Neural crest cell (in vitro differentiated cells): ENCODE measurements at places on chromosomes 3 and 15. TPM values are rescaled to one million over a fixed set of nuclear protein-coding genes. Genes with fewer than 3 reads are reported as not detected.

TMEM40 gene
- not detected in 2 replicates for total RNA-seq

TRMT10C gene
- 28.9 and 31.0 TPM in 2 replicates for total RNA-seq

TM6SF1 gene
- 0.16 and 0.25 TPM in 2 replicates for total RNA-seq

LCMT2 gene
- 18.8 and 18.9 TPM in 2 replicates for total RNA-seq

ATP13A5 gene
- not detected in 2 replicates for total RNA-seq

ACTC1 gene
- total RNA-seq: 2.4 and 2.8 TPM in 2 replicates

C3orf33 gene
- 4.2 and 4.4 TPM in 2 replicates for total RNA-seq

CASR gene
- not detected in 2 replicates for total RNA-seq

LINS1 gene
- 14.9 and 18.2 TPM in 2 replicates for total RNA-seq

UROC1 gene
- total RNA-seq: not detected in 2 replicates

CACNA1D gene
- total RNA-seq: 1.1 and 2.3 TPM in 2 replicates

GRCh38 chr3:9468460-9468859 lies 71.0 kb downstream of the SETD5 start:
- H3K27me3 ChIP-seq: no peaks in the 10 kb centered on the region
- H3K36me3 ChIP-seq: peaks cover 30% of the 10 kb centered on the region

DNA sequence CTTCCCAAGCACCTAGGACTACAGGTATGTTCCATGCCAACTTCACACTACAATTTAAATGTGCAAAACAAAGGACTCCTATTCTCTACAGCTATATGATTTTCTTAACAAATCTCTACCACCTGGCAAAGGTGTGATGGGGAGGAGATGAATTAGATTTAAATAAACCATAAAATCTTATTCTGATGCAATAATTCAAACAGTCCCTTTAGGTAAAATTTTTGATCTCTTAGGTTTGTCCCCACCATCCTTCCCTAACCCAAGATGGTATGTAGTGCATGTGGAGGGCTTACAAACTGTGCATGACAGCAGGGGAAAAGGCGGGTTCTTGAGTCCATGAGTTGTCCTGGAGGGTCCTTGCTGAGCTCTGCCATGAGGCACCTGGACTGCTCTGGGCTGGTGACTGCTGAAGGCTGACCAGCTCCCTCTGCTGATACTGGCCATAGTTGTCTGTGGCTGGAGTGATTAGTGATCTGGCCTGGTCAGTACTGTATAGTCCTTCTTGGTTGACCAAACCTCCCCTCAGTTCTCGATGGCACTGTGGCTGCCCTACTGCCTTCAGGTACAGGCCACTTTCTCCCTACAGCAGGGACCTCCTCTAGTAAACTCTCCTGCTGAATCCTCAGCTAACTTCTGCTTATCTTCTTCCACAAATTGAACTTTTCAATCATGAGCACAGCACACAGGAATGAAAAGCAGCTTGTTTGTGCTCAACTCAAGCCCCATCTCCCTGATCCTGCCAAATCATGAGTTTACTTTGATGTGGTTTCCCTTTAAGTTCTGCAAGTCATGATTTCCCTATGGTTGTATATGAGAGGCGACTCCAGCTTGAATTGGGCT lies 30.1 kb downstream of the CFAP161 start:
- no peak overlapping the region for H3K27ac ChIP-seq
- H3K27me3 ChIP-seq: no peaks in the 10 kb centered on the region
- no peaks in the 10 kb centered on the region for H3K36me3 ChIP-seq
- H3K4me3 ChIP-seq: no peak overlapping the region
- no peak for DNase-seq

DNA sequence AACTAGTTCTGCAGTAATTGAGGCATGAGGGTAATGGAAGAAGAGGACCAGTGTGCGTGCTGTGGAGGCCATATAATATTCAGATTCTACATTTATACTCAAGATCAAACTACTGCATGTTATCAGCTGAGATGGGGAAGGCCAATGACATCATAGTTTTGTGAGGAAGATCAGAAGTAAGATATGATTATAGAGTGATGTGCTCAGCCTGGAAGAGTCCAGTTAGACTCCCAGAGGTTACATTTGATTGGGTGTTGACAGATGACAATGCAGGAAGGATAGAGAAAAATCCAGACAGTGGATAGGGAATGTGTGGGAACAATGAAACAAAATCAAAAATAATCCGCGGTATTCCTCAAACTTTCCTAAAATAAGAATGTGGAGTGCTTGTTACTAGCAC lies 35.4 kb downstream of the GOLIM4 start:
- no peak overlapping the region for H3K27ac ChIP-seq
- H3K36me3 ChIP-seq: peaks cover 6% of the 10 kb centered on the region
- H3K27me3 ChIP-seq: no peaks in the 10 kb centered on the region
- peaks cover 7% of the 10 kb centered on the region for H3K4me1 ChIP-seq
- no peak for DNase-seq

DNA sequence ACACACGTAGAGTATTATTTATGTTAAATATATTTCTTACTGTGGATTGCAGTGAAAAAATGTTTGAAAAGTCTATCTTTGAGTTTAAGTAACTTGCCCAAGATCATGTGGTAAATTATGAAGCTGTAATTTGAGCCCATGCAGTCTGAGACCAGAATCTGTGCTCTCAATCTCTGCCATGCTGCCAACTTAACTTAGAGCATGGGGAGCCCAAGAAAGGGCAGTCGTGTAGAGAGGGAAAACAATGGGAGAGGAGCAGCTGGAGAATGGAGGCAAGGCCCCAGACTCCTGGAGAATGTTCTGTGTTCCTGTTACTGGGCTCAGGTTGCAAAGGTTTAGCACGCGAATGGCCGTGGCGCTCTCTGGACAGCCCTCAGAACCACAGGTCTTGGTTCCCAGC lies 311.6 kb upstream of the RASGRP1 start:
- no peak for DNase-seq
- H3K27ac ChIP-seq: no peak overlapping the region
- H3K4me1 ChIP-seq: no peaks in the 10 kb centered on the region
- H3K27me3 ChIP-seq: no peaks in the 10 kb centered on the region
- H3K36me3 ChIP-seq: no peaks in the 10 kb centered on the region

- no peaks in the 10 kb centered on the region for H3K4me1 ChIP-seq
- H3K27ac ChIP-seq: no peak overlapping the region
- H3K4me3 ChIP-seq: no peak overlapping the region
Observed at GRCh38 chr3:129927072-129927471, 33.6 kb upstream of the TMCC1 start.

DNA sequence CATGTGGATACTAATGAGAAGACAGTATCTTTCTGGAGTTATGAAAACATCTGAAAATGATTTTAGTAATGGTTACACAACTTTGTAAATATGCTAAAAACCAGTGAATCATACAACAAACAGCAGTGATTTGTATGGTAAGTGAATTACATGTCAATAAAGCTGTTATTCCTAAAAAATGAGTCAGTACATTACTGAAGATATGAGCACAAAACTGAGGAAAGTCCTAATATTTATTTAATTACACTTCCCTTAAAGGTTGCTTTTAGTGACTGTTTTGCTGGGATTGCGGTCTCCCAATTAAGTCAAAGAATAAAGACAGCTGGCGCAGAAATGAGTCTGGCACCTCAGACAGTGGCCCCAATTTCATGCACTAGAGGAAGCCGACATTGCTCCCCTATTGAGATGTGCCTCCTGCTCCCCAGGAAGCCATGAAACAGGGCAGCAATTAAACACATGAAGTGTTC lies 50.9 kb upstream of the FSIP1 start:
- DNase-seq: no peak
- peaks cover 4% of the 10 kb centered on the region for H3K4me1 ChIP-seq
- no peaks in the 10 kb centered on the region for H3K27me3 ChIP-seq
- H3K36me3 ChIP-seq: peaks cover under 1% of the 10 kb centered on the region
- H3K27ac ChIP-seq: no peak overlapping the region
- no peak overlapping the region for H3K4me3 ChIP-seq

GRCh38 chr3:29152379-29152778 lies 128.5 kb upstream of the RBMS3 start:
- H3K36me3 ChIP-seq: no peaks in the 10 kb centered on the region
- DNase-seq: peak; percentile 17
- H3K27me3 ChIP-seq: no peaks in the 10 kb centered on the region
- no peak overlapping the region for H3K27ac ChIP-seq

- H3K27me3 ChIP-seq: no peaks in the 10 kb centered on the region
- H3K4me1 ChIP-seq: peaks cover 42% of the 10 kb centered on the region
- peak overlapping the region; percentile 94 for H3K4me3 ChIP-seq
- H3K27ac ChIP-seq: peak overlapping the region; percentile 62
- H3K36me3 ChIP-seq: no peaks in the 10 kb centered on the region
Observed at GRCh38 chr15:68230157-68231100, 901 bp upstream of the CLN6 start.

GRCh38 chr3:160921020-160921635 lies 165.1 kb downstream of the PPM1L start:
- H3K27me3 ChIP-seq: no peaks in the 10 kb centered on the region
- no peak overlapping the region for H3K27ac ChIP-seq
- no peaks in the 10 kb centered on the region for H3K36me3 ChIP-seq
- H3K4me3 ChIP-seq: no peak overlapping the region
- peaks cover 10% of the 10 kb centered on the region for H3K4me1 ChIP-seq

- H3K36me3 ChIP-seq: no peaks in the 10 kb centered on the region
- DNase-seq: no peak
- peak overlapping the region; percentile 96 for H3K27ac ChIP-seq
- H3K27me3 ChIP-seq: no peaks in the 10 kb centered on the region
Observed at GRCh38 chr15:31149088-31149505, 47.6 kb upstream of the TRPM1 start.

- no peak overlapping the region for H3K4me3 ChIP-seq
- H3K4me1 ChIP-seq: peaks cover 12% of the 10 kb centered on the region
- no peaks in the 10 kb centered on the region for H3K27me3 ChIP-seq
- H3K27ac ChIP-seq: no peak overlapping the region
- peaks cover 5% of the 10 kb centered on the region for H3K36me3 ChIP-seq
Observed at GRCh38 chr15:80442728-80443403, 38.7 kb downstream of the ARNT2 start.

DNA sequence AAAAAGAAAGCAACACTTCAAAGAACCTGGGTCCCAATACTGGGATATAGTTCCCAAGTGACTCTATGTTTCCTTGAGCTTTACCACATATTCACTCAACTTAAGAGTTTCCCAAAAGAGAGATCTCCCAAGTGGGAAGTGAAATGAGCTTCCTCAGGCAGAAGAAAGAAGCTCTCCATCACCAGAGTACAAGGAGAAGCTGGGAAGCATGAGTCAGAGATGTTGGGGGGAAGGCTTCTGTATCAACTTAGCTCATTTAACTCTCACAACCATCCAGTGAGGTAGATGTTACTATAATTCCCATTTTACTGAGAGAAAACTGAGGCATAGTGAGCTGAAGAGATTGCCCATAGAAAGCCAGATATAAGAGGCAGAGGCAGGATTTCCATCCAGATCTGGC lies 47.0 kb upstream of the TRIM42 start:
- no peak overlapping the region for H3K4me3 ChIP-seq
- no peaks in the 10 kb centered on the region for H3K36me3 ChIP-seq
- no peak overlapping the region for H3K27ac ChIP-seq
- no peak for DNase-seq
- H3K27me3 ChIP-seq: no peaks in the 10 kb centered on the region

DNA sequence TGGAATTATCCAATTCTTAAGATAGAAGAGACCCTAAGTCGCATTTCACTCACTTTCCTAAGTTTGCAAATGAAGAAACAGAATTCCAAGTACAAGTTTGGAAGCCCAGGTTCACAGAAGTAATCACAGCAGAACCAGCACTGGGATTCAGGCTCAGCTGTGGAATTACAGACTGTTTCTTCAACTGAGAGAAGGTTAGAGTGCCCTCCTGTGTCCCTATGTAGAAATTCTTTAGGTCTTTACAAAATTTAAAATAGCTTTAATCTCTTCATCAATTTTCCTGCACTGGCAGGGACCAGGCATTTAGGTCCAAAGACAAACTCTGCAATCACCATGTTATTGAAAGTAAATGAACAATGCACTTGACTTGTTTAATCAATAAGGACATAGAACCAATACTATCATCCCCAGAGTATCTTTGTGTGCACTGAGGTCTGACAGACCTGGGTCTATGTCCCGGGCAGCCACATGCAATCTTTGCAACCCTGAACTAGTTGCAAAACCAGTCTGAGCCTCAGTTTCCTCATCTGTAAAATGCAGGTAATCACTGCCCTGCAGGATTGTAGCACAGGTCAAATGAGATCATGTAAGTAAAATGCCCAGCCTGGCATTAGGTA lies 96.3 kb upstream of the ZBED2 start:
- peaks cover 4% of the 10 kb centered on the region for H3K4me1 ChIP-seq
- no peak for DNase-seq
- H3K4me3 ChIP-seq: no peak overlapping the region
- H3K27ac ChIP-seq: no peak overlapping the region
- no peaks in the 10 kb centered on the region for H3K27me3 ChIP-seq

GRCh38 chr15:90838544-90838943 lies 29.8 kb upstream of the FURIN start:
- H3K27me3 ChIP-seq: peaks cover 3% of the 10 kb centered on the region
- H3K36me3 ChIP-seq: no peaks in the 10 kb centered on the region
- peak overlapping the region; percentile 35 for H3K27ac ChIP-seq
- H3K4me1 ChIP-seq: peaks cover 10% of the 10 kb centered on the region

GRCh38 chr15:76667943-76668715 lies 237.0 kb downstream of the SCAPER start:
- H3K4me3 ChIP-seq: no peak overlapping the region
- peaks cover 4% of the 10 kb centered on the region for H3K36me3 ChIP-seq
- peaks cover 5% of the 10 kb centered on the region for H3K4me1 ChIP-seq
- DNase-seq: no peak

GRCh38 chr3:148948913-148949657 lies 42.3 kb upstream of the GYG1 start:
- no peaks in the 10 kb centered on the region for H3K36me3 ChIP-seq
- no peak overlapping the region for H3K4me3 ChIP-seq
- no peak for DNase-seq
- no peaks in the 10 kb centered on the region for H3K27me3 ChIP-seq
- peaks cover 6% of the 10 kb centered on the region for H3K4me1 ChIP-seq
- no peak overlapping the region for H3K27ac ChIP-seq

DNA sequence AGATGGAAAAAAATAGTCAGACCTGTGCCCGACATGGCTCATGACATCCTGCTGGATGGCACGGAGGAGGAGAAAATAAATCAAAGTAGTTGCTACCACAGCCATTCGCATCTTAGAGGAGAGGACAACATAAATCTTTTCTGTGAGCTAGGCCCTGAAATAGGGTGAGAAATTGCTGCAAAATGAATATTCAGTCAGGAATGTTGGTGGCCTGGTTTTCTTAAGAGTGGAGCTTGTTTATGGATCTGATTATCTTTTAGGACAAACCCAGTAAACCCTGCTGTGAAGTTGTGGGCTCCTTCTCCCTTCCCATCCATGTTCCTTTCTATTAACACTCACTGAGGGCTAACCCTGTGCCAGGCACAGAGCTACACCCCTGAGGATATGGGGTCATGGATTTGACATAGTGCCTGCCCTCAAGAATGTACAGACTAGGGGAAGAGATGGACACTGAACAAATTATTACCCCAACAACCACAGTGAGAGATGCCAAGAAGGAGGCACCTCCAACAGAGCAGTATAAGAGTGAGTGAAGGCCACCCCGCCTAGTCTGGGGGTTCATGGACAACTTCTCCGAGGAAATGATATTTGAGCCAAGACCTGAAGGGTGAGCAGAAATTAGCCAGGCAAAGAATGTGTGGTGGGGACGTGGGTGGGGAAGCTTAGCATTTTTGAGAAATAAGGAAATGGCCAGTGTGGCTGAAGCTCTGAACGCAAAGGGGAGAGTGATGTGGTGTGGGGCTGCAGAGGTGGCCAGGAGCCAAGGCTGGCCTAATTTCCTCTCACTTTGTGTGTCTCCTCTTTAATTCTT lies 68.9 kb upstream of the ARL8B start:
- peaks cover 4% of the 10 kb centered on the region for H3K27me3 ChIP-seq
- DNase-seq: no peak
- H3K36me3 ChIP-seq: no peaks in the 10 kb centered on the region
- H3K27ac ChIP-seq: no peak overlapping the region
- H3K4me3 ChIP-seq: no peak overlapping the region
- no peaks in the 10 kb centered on the region for H3K4me1 ChIP-seq

- peak overlapping the region; percentile 90 for H3K4me3 ChIP-seq
- no peak for DNase-seq
- H3K36me3 ChIP-seq: no peaks in the 10 kb centered on the region
- H3K27me3 ChIP-seq: peaks cover 5% of the 10 kb centered on the region
- peaks cover 52% of the 10 kb centered on the region for H3K4me1 ChIP-seq
- no peak overlapping the region for H3K27ac ChIP-seq
Observed at GRCh38 chr3:187750513-187751123, 5.3 kb upstream of the BCL6 start.
